ENCODE measurements at places on chromosomes 16 and 17.

DNA sequence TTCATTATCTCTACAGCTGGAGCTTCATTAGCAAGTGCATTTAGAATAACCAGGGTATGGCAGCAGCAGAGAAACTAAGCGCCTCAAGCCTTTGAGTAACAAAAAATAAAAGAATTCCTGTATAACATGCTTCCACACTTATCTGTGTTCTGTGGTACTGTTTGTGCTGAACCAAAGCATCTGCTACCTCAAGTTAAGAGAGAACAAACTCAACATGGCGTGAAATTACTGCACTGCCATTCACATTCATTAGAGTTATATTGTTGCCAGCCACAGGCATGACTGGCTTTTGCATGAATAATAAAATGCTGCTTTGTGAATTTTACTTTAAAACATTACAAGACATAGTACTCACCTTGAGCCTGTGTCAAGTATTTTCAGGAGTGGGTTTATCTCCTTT is 76.6 kb downstream of the NLK start:
- no peak for DNase-seq

DNA sequence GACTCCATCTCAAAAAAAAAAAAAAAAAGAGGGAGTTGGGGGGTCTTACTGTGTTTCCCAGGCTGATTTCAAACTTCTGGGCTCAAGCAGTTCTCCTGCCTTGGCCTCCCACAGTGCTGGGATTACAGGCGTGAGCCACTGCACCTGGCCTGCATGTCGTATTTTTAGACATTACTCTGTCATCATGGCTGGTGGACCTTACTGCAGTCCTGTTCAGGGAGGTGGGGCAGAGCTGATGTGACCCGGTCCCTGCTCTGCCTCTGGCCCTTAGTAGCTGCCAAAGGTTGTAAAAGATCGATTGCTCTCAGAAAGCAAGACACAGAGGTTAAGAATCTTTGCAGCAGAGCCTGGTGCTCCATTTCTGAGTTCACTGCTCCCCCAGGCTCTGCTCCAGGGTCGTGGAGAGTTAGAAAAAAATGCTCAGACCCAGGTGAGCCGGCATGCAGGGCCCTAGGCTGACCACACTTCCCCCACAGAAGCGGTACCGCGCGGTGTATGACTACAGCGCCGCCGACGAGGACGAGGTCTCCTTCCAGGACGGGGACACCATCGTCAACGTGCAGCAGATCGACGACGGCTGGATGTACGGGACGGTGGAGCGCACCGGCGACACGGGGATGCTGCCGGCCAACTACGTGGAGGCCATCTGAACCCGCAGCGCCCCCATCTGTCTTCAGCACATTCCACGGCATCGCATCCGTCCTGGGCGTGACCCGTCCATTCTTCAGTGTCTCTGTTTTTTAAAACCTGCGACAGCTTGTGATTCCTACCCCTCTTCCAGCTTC is 7.1 kb upstream of the LASP1NB start:
- no peak for DNase-seq

DNA sequence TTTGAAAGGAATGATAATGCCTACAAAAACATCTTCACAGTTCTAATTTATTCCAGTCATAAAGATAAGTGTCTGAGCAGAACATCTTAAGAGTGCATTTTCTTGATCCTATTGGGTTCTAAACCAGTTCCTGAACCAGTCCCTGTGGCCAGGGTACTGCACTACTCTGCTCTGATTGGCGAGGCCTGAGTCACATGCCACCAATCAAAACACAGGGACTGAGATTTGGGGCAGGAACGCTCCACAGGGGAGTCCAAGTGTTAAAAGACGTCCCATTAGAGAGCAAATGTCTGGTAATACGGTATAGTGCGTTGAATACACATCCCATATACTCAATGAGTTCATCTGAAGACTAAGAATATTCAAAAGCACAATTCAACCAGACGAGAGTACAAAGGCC is 3.0 kb upstream of the NUP93 start:
- no peak for DNase-seq

DNA sequence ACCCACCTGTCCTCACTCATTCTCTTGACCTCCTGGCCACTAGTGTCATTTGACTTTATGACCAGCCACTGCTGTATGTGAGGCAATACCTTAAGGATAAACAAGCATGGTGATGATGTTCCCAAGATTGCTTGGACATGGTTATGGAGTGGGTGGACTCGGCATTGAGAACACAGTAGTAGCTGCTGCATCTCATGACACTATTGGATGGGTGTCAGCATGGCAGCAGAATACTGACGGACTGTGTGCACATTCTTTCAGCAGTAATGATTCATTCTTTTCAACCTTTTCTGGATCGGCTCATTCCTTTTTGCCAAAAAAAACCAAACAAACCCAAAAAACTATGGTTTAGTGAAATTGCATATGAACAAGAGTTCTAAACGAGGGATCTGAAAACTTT is 13.5 kb downstream of the SPECC1 start:
- no peak for DNase-seq

GRCh38 chr17:4140125-4140524 is 2.7 kb downstream of the ZZEF1 start:
- DNase-seq, result no peak

DNA sequence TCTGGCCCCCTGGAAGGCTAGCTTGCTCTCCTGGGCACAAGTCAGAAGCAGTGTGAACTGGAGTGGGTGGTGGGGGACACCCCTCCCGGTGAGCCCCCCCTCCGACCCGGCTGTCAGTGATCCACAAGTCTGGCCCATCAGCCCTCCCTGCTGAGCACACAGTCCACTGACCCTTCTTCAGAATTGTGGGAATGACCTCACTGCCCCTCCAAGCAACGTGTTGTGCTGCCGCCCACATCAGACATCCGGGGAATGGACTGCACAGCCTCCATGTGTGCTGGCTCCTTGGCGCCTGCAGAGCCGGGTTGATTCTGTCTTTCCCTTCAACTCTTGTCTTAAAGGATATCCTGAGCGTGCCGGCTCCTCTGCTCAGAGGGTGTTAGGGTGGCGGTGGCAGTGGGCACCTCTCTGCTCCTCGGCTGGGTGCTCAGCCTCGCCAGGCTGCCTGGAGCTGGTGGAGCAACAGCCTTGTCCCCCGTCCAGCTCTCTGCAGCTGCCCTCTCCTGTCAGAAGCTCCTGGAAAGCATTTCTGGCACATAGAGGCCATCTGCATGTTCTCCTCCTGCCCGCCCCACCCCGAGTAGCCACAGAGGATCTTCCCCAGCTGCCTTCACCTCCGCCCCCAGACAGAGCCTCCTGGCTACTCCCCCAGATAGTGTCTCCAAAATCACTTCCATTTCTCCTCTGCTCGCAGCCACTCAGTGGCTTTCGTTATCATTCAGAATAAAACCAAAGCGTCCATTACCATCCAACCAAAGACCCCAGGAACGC is 19.8 kb downstream of the NPTX1 start:
- no peak for DNase-seq

Data from epithelial cell of prostate (primary cell).